ENCODE measurements at places on chromosomes 1 and 21.

DNA sequence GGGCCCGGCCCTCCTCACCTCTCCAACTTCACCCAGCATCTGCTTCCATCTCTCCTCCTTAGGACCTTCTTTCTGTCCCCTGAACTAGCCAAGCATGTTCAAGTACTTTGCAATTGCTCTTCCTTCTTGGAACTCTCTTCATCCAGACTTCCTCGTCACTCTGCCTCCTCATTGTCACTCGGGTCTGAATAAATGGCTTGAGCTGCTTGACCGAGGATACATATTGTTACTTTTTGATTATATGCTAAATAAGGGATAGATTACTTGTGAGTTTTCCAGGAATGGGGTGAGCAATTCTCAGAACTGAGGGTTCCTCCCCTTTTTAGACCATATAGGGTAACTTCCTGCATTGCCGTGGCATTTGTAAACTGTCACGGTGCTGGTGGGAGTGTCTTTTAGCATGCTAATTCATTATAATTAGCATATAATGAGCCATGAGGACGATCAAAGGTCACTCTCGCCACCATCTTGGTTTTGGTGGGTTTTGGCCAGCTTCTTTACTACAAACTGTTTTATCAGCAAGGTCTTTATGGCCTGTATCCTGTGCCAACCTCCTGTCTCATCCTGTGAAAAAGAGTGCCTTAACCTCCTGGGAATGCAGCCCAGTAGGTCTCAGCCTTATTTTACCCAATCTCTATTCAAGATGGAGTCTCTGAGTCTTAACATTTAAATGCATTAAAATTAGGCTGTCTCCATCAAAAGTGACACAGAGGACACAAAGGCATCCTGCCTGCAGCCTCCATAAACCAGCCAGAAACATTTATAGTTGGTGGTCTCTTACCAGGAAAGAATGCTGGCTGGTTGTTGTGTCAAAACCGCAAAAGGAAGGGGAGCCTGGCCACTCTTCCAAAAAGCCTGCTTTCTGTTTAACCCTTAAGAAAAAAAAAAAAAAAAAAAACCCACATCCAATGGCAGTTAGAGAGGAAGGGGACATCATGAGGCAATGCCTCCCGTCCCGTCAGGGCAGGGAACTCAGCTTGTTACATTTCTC, 179.3 kb downstream of the KAZN start:
- DNase-seq, result no peak

DNA sequence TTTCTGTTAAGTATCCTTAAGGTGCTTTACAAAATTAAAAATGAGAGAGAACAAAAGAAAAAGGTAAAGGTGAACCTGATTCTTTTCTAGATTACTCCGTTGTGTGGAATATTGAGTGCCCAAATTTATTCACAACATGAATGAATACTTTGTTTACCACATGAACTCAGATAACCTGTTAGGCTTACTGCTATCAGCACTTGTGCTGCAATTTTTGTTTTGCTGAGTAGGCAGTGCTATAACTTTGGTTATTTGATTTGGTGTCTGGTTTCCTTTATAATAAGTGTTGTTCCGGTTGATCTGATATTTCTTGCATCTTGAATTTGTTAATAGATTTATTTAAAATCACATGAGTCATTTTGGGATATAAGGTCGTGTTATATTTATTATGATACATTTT, 195.9 kb downstream of the NEGR1 start:
- no peak for DNase-seq

DNA sequence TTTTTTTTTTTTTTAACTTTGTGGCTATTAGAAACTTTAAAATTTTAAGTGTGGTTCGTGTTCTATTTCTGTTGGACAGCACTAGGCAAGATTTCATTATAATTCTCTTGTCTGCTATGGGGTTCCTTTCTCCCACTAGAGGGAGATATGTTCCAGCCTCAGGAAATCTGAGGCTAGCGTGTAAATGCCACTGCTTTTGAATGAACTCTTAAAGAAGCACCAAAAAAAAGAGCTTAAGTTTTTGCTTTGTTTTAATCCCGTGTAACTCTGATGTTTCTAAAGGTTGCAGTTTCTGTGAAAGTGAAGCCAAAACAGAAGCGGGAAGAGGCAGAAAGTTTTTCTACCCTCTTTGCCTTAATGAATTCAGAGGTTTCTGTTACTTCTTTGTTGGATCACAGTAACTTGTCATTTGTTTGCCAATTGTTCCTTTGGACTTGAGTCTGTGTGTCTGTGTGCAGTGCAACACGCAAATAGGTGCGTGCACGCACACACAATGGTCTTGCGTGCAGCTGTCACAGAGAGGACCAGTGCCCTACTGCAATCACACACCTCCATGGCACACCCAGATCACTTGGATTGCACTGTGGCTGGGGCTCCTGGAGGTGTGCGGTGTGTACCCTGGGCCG, 32.3 kb downstream of the HHAT start:
- DNase-seq, result no peak

DNA sequence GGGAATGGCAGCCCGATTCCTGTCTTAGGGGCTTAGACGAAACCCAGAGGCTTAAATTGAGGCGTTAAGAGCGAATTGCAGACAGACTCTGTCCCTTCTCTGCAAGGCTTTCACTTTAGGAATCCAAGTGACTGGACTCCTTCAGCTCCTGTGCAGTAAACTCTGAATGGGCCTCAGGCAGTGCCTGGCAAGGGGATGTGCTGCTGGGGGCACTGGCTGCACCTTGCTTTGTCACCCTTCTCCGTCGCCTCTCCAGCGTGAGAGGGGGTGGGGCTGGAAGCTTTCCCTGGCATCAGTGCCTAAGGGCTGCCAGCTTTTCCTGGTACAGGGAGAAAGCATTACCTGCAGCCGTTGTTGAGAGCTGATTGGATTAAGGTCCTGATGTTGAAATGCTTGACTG, 39.9 kb upstream of the NFASC start:
- DNase-seq, result no peak

DNA sequence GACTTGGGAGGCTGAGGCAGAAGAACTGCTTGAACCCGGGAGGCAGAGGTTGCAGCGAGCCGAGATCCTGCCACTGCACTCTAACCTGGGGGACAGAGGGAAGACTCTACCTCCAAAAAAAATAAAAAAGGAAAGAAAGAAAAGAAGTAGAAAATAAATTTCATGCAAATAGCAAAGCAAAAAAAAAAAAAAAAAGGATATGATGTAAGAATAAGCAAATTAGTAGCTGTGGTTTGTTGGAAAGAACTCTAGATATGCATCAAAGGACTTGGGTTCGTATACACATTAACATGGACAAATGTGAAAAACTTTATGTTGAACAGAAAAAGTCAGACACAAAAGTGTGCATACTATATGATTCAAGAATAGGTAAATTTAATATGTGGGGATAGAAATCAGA, 11.9 kb downstream of the WASF2 start:
- no peak for DNase-seq

Measured in GM12892 (cell line).